CD4-positive, alpha-beta T cell treated with Interleukin-21 for 1 hour (primary cell): ENCODE measurements at places on chromosomes 6 and 20.
A peak's percentile ranks its signal among the peaks of the same experiment; 100 is the strongest.

- no peak for DNase-seq
Measured at GRCh38 chr20:32995802-32996201, 8.4 kb downstream of the SUN5 start.

DNA sequence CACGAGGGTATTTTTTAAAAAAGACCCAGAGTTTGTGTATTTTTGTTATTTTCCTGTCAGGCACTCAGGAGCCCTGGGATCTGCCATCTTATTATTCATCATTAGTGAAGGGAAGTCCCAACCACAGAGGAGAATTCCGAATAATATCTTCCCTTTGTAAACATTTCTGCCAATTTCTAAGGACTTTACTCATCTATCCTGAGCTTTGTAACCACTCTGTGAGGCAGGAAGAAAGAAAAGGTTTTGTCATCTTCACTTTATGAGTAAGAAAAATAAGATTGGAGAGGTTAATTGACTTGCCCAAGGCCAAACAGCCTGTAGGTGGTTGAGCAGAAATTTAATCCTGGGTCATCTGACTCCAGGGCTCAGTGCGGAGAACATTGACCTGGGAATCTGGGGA lies 23.0 kb upstream of the IYD start:
- DNase-seq, result no peak

DNA sequence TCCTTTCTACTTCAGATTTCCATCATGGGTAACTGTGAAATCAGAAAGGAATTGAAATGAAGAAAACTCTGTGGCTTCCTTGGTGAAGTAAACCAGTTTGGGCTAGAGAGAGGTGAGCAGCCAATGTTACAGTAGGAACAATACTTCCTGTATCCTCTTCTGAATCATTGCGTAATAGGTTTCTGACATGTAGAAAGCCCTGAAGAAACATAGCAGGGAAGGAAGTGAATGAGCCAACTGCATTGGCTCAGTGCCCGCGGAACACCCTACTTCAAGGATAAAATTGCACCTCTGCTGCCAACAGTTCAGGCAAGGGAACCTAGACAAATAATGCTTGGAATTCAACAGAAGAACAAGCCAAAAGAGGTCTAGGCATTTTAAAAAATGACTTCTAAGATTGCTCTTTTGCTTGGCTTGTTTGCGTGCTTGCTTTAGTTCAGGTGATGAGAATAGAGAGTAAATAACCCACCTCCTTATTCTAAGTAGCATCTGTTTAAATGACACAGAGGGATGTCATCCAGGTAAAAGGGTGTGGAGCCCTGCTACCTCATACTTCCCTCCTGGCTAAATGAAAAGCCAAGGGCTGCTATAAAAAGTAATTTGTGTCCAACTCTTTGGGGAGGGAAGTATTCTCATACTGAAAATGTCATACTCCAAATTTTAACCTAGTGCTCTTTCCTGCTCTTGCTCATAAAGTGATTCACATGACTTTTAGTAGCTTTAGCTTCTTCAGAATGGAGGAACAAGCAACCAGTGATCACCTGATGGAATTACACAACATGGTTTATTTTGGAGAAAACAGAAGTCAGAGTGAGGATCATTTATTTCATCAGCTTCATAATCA lies 30.0 kb upstream of the AKIRIN2 start:
- DNase-seq, result peak; percentile 58

GRCh38 chr6:29943053-29943966 lies 978 bp downstream of the HLA-A start:
- peak; percentile 58 for DNase-seq

DNA sequence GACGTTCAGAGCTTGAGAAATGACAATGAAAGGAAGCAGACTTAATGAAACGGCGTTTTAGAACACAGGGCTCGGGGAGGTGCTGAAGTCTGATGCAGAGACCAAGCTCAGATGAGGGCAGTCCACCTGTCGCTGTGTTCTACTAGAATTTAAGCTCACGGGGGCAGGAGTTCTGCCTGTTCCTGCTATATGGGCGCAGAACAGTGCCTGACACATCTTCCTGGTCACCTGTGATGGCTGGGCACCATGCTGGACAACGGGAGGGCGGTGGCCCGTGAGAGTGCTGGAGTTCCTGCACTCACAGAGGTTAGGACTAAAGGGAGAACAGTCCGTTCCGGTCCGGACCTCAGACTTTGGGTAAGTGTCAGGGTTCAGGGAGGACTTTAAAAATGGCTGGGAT lies 130.6 kb downstream of the ERMARD start:
- no peak for DNase-seq

GRCh38 chr6:63899550-63899949 lies 263.9 kb downstream of the PHF3 start:
- DNase-seq, result no peak

GRCh38 chr6:156984178-156984738 lies 207.1 kb downstream of the ARID1B start:
- DNase-seq, result no peak

- no peak for DNase-seq
Measured at GRCh38 chr6:98324446-98324845, 509.9 kb upstream of the POU3F2 start.

DNA sequence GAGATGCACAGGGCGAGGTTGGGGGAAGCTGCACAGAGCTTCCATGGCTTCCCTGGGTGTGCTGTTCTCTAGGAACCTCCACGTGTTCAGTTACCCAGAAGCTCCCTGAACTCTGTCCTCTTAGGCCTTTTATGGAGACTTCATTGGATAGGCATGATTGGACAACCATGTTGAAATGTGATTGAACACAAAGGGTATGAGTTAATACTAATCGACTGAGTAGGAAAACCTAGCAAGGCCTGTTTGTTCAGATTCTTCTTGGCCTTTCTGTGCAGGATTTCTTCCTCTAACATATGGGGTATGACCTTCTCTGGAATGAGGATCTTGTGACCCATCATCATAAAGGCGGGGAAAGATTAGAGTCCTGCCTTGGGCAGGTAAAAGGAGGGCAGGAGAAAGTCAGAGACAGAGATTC lies 70.7 kb upstream of the SMIM29 start:
- no peak for DNase-seq

DNA sequence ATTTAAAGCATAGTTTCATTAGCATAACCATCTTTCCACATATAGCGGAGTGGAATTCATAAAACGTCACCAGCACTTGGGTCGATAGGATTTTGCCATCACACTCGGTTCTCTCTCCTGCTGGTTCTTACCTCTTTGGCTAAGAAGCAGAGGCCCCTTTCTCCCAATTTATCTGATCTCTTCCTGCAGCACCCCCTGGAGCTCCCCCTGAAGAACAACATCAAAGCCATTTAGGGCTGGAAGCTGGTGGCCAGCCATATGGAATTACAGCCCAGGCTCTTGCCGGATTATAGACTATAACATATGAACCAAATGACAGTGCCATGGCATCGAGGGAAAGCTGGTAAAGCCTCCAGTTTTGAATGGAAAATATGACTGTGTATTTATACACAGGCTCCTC lies 6.4 kb upstream of the KIF6 start:
- no peak for DNase-seq

- DNase-seq, result no peak
Measured at GRCh38 chr20:40268321-40269075, 420.5 kb downstream of the MAFB start.

- DNase-seq, result no peak
Measured at GRCh38 chr20:1207293-1207878, 4.1 kb downstream of the C20orf202 start.

DNA sequence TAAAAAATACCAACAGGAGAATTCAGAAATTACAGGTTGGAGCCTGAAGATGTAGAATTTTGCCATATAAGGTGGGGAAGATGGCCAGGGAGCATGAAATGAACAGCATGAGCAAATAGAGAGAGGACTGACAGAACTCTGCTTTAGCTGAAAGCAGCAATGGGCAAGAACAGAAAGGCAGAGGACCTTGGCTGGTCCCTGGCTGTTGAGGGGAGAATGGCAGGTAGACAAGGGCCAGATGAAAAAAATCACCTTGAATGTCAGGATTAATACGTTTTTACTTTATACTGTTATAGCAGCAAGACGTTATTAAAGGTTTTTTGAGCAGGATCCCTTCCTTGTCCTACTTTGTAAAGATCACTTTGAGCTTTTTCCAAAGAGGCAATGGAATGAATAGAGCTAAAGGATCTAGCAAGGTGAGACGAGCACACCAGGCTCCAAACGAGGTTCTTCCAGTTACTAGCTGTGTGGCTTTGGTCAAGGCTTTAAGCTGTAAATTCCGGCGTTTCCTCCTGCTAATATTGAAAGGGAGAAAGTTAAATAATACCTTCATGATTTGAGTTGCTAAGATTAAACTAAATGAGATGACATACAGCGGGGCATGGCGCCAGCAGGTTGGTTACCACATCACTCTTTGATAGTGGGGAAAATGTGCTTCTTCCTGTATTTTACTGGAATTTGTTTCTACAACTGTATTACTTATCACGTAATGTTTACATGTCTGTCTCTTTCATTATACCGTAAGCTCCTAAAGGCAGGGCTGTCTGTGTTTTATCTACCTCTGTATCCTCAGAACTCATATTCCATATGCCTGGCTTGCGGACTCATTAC lies 776 bp downstream of the PPIL1 start:
- DNase-seq, result peak; percentile 14

- DNase-seq, result no peak
Measured at GRCh38 chr6:104940238-104940892, 16.5 kb upstream of the LIN28B start.

DNA sequence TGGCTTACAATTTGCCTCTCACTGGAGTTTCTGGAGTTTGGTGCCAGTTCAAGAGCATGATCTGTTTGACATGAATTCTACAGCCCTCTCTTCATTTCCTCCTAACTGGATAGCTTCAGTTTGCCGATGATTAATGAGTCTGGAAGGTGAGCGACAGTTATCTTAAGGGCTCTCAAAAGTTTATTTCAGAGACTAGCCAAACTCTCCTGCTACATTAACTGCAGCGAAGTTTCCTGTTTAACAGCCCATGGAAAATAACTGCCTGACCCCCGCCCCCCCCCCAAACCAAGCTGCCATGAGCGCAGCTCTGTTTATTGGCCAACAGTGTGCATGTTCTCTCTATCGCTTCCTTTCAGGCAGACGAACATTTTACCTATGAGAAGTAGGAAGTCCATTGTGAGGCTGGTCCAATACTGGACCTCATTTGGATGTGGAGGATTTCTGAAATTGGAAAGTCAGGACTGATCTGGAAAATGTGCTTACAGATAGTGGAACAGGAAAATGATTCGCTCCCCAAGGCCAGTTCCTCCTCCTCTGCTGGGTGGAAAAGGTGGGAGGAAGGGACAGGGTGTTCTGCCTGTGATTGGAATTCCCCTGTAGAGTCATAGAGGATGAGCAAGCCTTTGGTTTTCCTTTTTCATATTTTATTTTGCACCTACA lies 522.2 kb upstream of the JAG1 start:
- DNase-seq, result no peak

GRCh38 chr6:21045135-21045700 lies 511.0 kb downstream of the CDKAL1 start:
- no peak for DNase-seq

GRCh38 chr6:29593199-29593855 lies 8.4 kb downstream of the OR2H2 start:
- DNase-seq, result no peak

DNA sequence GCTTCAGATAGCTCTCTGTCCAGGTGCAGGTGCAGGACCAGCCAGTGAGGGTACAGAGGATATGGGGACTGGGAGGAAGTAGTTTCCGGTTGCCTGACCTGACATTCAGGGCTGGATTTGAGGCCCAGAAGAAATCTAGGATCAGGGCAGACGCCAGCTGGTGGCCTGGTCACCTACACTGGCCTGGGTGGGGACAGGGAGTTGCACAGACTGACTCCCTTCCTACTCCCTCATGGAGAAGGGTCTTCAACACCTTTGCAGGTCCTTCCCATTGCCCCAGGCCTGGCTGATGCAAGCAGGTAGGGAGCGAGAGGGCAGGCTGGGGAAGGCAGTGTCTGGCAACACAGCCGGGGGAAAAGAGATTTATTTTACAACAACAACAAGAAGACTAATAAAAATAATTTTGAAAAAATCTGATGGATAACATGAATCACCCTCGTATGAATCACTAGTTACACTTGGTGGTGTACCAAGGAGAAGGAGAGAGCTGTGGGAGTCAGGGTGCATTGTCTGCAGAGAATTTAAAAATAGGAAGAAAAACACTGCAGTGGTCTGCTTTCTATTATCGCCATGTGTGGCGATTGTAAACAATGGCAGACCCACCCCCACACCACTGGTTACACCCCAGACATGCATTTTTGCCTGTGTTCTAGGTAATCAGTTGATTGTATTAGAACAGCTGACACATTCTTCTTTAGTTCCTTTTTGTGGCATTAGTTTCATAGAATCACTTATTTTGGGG lies 62.3 kb upstream of the SNX9 start:
- no peak for DNase-seq

- DNase-seq, result no peak
Measured at GRCh38 chr6:3403238-3404173, 53.3 kb downstream of the SLC22A23 start.

DNA sequence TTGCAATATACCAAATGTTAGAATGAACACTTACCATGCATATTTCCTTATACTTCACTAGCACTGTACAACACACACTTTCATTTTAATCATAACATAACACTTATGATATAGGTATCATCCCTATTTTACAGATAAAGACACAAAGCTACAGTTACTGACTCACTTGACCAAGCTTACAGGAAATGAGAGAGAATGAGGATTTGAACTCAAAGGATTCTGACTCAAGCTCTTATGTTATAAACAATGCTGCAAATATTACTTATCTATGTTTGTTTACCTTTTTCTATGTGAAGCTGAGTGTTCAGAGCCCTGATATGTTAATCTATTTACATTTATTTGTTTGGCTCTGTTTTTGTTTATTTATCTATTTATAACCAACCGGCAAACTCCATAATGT lies 245.4 kb downstream of the PTPRK start:
- DNase-seq, result no peak

DNA sequence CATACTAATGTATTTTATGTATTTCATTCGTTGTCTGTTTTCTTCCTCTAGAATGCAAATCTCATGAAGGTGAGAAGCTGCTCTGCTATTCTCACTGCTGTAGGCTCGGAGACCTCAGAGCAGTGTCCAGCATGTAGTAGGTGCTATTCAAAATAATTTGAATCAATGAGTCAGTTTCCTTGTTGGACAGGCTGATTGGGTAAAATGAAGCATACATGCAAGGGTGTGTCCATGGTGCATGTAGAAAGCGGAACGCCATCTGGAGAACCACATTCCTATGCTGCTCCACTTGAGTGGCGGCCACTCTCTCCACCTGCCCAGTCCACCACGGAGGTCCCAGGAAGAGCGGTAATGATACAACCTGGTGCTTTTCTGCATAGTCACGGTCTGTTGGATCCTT lies 412.1 kb downstream of the QKI start:
- DNase-seq, result no peak

- peak; percentile 17 for DNase-seq
Measured at GRCh38 chr20:35539756-35540212, 2.1 kb upstream of the ERGIC3 start.

- DNase-seq, result no peak
Measured at GRCh38 chr20:50034567-50035180, 51.9 kb downstream of the SNAI1 start.
